ENCODE measurements at places on chromosomes 4 and X.
A peak's percentile ranks its signal among the peaks of the same experiment; 100 is the strongest.

DNA sequence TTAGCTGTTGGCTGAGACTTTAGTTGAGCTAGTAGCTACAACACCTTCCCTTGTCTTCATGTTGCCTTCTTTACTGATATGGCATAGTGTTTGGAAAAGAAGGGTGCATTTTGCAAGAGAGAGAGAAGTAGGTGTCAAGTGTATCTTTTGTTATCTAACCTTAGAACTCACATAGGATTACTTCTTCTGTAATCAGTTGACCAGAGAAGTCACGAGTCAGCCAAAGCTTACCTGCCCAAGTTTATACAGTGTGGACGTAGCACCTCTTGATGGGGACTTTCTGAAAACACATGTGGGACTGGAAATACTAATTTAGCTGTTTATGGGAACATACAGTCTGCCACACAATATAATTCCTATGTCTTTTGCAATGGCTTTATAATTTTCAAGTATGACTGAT, 56.0 kb downstream of the UGT8 start:
- no peak for DNase-seq

DNA sequence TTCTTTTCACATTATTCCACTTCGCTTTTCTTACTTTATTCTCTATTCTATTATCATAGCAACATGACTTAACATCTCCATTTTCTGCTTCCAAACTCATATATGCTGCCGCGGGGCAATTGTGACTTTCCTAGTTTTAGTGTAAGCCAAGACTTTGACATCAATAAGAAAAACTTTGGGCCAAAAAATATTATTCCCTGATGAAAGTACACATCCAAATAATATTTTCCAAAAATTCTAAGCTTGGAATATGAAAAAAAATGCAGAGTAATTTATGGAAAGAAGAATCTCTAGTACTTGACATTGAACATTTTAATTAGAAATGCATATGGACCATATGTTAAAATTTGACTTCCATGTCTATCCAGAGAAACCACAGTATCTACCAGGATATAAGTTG, 995.1 kb upstream of the INTU start:
- no peak for DNase-seq

- no peak for DNase-seq
Measured at GRCh38 chr4:75512386-75513211, 1.6 kb downstream of the RCHY1 start.

DNA sequence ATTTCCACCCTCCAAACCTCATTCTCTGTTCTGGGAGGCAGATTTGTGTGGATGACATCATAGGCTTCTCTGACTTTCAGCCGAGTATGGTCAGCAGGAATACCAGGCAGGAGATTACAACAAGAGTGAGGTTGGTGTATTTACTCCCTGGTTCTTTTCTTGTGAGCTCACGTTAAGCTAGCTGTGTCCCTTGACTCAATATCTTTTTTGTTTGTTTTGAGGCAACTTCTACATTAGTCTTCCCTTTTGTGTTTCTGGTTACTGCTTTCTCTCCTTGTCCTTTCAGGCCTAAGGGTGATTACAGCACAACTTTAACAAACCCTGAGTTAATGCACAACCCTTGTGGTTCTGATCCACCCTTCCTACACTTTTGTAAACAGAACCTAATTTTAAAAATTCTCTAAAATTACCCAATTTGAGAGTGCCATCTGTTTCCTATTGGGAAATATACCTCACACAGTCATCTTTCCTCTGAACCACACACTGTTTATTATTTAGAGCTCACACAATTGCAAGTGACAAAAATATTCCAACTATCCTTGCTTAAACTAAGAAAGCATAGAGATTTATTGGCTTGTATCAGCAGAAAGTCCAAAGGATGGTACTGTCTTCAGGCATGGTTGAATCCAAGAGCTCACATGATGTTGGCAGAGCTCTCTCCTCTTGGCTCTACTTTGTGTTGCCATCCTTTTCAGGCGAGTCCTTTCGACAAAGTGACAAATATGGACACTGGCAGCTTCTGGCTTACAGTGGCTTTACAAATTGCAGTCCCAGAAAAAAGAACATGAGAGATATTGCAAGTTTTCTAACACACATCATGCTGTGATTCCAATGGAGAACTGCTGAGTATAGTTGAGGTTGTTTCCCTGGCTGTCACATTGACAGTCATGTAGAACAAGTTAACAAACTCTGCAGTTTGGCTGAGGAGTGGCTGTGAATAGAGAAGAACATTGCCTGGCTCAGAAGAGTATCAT, 150.5 kb upstream of the DDIT4L start:
- no peak for DNase-seq

GRCh38 chr4:85548841-85549240, 73.9 kb downstream of the ARHGAP24 start:
- DNase-seq, result no peak

DNA sequence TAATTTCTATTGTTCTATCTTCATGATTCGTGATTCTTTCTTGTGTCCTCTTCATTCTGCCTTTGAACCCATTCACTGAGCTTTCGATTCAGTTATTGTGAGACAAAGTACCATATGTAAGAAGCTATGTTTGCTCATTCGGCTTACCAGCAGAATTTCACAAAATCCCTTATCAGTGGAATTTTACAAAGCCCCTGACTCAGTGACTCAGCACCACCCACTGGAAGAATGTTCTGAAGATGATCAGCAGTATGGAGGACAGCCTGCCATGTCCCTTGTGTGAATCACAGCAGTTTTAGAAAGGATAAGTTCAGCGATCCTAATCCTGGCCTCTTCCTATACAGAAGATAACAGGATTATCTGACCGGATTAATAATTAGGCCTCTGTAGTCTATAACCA, 5.8 kb upstream of the UXT start:
- no peak for DNase-seq

- no peak for DNase-seq
Measured at GRCh38 chrX:20265726-20266681, 705 bp downstream of the RPS6KA3 start.

GRCh38 chrX:41526925-41527324, 79.8 kb downstream of the NYX start:
- no peak for DNase-seq

GRCh38 chrX:133850399-133850798, 135.0 kb downstream of the GPC3 start:
- DNase-seq, result no peak

- no peak for DNase-seq
Measured at GRCh38 chr4:954211-955020, 19.0 kb downstream of the DGKQ start.

GRCh38 chrX:100625985-100626491, 10.6 kb downstream of the TSPAN6 start:
- DNase-seq, result no peak

DNA sequence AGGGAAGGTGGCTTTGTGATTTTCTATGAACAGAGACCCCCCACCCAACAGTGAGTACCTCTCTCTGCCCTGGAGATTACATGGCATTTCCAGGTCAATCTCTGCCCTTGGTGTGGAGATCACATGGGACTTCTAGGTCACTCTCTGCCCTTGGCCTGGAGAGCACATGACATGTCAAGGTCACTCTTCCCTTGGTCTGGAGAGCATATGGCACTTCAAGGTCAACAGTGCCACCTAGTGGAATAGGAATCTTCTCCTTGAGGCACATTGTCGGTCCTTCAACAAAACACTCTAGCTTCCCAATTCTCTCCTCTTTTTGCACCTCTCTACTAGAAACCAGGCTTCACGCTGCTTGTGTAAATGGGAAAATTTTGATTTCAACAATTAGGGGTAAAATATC, 66.2 kb upstream of the TACR3 start:
- DNase-seq, result no peak

DNA sequence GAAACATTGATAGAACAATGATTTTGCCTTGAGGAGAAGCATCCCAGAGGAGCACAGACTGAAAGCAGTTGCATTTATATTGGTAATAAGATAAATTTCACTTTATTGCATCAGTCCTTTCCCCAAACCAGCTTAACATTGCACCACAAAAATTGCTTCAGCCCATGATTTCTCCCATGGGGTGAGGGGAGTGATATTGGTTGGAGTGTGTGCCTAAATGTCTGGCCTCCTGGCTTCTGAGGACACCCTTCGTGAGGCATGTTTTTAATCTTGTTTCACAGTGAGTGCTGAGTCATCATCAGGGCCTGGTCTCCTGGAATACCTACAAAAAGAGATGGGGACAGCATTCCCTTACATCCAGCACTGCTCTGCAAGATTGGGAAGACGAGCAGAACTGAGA, 487.9 kb downstream of the C4orf33 start:
- DNase-seq, result no peak

GRCh38 chr4:77665381-77666069, 59.9 kb downstream of the CXCL13 start:
- peak; percentile 2 for DNase-seq

DNA sequence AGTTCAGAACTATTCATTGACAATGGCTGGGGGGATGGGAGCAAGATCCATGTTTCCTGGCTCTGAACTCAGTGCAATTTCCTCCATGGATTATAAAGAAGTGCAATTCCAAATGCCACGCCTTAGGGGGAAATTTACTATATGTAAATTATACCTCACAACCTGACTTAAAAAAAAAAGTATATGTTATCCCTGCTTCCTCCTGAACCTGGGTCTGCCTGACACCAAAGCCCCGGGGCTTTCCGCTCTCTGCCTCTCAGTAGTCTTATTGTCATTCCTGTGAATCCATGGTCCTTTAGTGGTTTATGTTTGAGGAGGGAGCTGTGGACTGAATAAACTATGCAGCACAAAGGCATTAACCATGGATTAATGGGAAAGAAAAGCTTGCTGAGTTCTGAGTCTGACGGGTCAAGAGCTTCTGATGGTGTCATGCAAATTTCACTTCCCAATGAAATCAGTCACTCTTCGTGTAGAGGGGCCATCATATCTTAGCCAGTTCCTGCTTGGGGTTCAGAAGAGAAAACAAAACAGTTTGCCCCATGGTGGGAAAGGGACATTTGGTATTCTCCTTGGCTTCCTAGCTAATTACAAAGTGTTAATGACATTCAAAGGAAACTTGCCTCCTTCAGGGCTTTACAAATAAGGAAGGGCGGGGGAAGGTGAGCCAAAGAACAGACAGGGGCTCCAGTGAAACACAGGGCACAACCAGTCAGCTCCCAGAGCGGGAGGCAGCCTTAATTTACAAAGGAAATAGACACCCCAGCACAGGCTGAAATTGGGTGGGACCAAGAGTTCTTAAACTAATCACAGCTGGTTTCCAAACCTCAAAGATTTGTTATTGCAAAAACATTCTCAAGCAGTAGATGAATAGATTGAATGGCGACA, 14.3 kb downstream of the FAM9C start:
- DNase-seq, result no peak
